ENCODE measurements at places on chromosomes 5 and 9. TPM values are rescaled to one million over a fixed set of nuclear protein-coding genes. Genes with fewer than 3 reads are reported as not detected.

The RGS7BP gene
- 16.2 TPM for total RNA-seq

The ANKRD34B gene
- total RNA-seq: 0.27 TPM

The MRPS27 gene
- 56.3 TPM for total RNA-seq

The LRRC19 gene
- total RNA-seq: not detected

The ZNF608 gene
- total RNA-seq: 86.3 TPM

DNA sequence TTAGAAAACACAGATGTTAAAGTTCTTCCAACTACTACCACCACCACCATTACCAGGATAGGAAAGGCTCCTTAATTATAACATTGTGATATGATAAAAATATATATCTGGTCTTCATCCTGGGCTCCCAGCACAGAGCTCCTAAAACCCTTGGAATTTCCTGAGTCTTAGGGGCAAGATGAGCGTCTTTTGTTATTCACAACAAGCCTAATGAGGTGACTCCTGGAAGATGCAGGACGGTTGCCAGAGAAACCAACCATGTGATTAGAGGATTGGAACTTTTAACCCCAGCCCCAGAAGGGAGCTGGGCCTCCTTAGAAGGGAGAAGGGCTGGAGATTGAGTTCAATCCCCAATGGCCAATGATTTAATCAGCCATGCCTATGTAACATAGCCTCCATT is 148.0 kb upstream of the ADRA1B start:
- DNase-seq: no peak

DNA sequence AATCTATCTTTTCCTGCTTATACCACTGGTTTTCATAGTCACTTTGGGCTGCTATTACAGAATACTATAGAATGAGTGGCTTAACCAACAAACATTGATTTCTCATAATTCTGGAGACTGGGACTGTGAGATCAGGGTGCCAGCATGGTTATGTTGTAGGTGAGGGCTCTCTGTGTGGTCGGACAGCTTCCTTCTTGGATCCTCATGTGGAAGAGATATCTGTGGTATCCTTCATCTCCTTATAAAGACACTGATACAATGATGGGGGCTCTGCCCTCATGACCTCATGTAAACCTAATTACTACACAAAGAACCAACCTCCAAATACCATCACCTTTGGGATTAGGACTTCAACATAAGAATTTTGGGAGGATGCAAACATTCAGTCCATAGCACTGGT is 13.9 kb upstream of the PRLR start:
- DNase-seq: no peak

The COL23A1 gene
- total RNA-seq: 4.5 TPM

DNA sequence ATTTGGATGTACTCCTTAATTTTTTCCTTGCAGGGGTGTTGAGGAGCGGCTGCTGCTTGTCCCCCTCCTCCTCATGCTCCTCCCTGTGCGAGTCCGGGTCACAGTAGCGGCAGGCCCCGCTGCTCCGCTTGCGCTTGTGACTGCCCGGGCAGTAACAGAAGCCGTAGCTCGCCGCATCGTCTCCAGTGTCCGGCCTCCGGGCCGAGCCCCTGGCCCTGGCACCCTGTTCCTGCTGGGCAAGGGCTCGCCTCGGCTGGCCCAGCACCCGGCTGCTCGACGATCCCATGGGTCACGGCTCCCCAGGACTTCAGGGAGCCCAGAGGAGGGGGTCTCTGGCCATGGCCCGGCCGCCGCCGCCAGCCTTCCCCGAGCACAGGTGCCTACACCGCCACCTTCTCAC is at the start of gene GMCL2:
Gene GMCL2, minus strand, starts transcription at position 358 of the 400 bp plus-strand sequence. Its CDS starts 72 bp downstream, at position 286.
- DNase-seq: no peak

- DNase-seq: no peak
Observed at GRCh38 chr9:129866394-129867135, 31.3 kb downstream of the USP20 start.

- DNase-seq: no peak
Observed at GRCh38 chr9:85151162-85151561, 481.6 kb downstream of the NTRK2 start.

- DNase-seq: no peak
Observed at GRCh38 chr5:69285448-69286116, 47.0 kb downstream of the CCDC125 start.

The DND1 gene
- 0.73 TPM for total RNA-seq

- no peak for DNase-seq
Observed at GRCh38 chr9:87250205-87250604, 247.5 kb upstream of the DAPK1 start.

DNA sequence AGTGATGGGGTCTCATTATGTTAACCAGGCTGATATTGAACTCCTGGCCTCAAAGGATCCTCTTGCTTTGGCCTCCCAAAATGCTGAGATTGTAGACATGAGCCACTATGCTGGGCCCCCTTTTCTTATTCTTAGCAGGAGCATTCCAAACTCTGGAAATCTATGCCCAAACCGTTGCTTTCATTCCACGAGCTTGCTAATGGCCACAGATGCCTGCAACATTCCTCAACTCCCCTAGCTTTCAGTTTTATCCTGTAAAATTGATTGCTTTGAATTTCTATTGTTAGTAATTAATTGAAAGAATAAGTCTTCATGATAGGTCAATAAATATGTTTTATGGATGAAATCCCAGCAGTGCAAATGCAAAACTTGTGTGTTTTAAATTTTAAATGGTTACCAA is 564.8 kb upstream of the WWC1 start:
- no peak for DNase-seq

The PCSK1 gene
- 4.1 TPM for total RNA-seq

- DNase-seq: no peak
Observed at GRCh38 chr5:143976055-143976454, 164.1 kb downstream of the HMHB1 start.

The STRBP gene
- total RNA-seq: 90.7 TPM

The LURAP1L gene
- 13.3 TPM for total RNA-seq

DNA sequence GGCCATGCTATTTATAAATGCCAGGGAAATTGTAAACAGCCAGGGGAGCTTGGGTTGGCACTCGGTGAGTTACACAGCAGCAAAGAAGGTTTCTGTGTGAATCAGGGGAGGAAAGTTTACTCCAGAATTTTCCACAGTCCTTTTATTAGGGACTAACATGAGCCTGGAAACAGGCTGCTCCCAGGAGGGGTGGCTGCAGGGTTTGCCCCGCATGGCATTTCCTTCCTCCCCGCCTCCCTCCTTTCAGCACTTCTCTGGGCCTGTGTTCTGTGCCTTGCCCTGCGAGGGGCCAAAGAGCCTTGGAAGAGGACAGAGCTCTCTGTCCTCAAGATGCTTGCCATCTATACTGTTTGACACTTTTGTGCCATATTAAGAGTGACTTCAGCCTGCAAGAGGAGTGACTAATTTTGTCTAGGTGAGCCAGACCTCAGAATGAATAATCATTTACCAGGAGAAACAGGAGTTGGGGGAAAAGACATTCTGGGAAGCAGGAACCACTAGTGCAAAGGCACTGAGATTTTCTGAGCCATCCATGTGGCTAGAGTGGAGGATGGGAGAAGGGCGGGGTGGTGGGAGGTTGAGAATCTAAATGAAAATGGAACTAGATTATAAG is 1.8 kb downstream of the GSN start:
- no peak for DNase-seq

- no peak for DNase-seq
Observed at GRCh38 chr9:35500130-35500748, 10.3 kb downstream of the RUSC2 start.

The SPATA31D3 gene
- not detected for total RNA-seq
